ENCODE measurements at places on chromosomes 4 and X.

DNA sequence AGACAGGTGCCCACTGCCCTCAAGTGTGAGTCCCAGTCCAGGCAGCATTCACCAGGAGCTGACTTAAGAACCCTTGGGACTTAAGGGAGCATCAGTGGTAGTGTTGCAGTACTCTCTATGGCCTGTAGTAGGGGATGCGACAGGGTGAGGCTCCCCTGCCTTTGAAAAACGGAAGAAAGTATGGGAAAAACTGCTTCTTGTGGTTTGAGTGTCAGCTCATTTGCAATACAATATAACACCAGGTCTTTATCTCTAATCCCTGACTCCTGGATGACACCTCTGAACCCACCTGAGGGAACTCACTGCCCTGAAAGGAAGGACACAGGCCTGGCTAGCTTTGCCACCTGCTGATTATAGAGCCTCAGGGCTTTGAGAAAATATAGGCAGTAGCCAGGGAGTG lies 176.0 kb downstream of the SMARCA1 start:
- H3K4me1 ChIP-seq: no peaks in the 10 kb centered on the region
- DNase-seq: no peak
- H3K36me3 ChIP-seq: no peaks in the 10 kb centered on the region

- DNase-seq: no peak
- H3K4me1 ChIP-seq: no peaks in the 10 kb centered on the region
- no peak overlapping the region for H3K27ac ChIP-seq
- no peak overlapping the region for H3K4me3 ChIP-seq
- H3K27me3 ChIP-seq: peaks cover 28% of the 10 kb centered on the region
These were observed 103.0 kb downstream of the CPZ start for GRCh38 chr4:8695237-8696219.

DNA sequence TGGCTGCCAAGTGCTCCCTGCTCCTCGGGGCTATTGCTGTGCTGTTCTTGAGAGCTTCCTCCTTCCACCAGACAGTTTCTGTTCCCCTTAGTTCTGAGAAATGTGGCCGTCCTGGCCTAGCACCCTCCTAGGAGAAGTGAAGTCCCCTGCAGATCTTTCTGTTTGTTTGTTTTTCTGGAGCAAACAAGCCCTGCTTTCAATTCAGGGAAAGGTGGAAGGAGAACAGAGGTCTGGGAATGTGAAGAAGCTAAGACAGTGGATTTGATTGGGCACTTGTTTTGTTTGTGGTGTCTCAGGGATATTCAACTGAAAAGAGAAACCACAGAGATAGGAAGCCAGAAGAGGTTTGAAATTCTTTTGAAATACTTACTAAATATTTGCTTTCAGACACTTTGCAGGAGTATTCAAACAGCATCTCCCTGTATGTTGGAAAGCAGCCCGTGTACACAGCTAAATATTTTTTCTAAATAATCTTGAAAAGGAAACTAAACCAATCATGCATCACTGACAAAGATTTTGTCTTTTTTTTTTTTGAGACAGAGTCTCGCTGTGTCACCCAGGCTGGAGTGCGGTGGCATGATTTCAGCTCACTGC lies 36.5 kb upstream of the PPM1K start:
- no peaks in the 10 kb centered on the region for H3K27me3 ChIP-seq
- H3K4me3 ChIP-seq: no peak overlapping the region
- no peaks in the 10 kb centered on the region for H3K4me1 ChIP-seq
- peak overlapping the region; percentile 6 for H3K27ac ChIP-seq
- no peaks in the 10 kb centered on the region for H3K36me3 ChIP-seq

GRCh38 chr4:569958-570667 lies 6.0 kb downstream of the TMEM271 start:
- H3K4me1 ChIP-seq: peaks cover 5% of the 10 kb centered on the region
- H3K27ac ChIP-seq: no peak overlapping the region
- no peaks in the 10 kb centered on the region for H3K36me3 ChIP-seq
- no peak overlapping the region for H3K4me3 ChIP-seq

GRCh38 chr4:80049813-80050534 lies 23.1 kb downstream of the ANTXR2 start:
- H3K4me3 ChIP-seq: no peak overlapping the region
- H3K27ac ChIP-seq: no peak overlapping the region
- H3K4me1 ChIP-seq: peaks cover 10% of the 10 kb centered on the region
- H3K27me3 ChIP-seq: no peaks in the 10 kb centered on the region
- peaks cover 5% of the 10 kb centered on the region for H3K36me3 ChIP-seq

GRCh38 chr4:37780444-37781130 lies 45.9 kb upstream of the PGM2 start:
- no peak overlapping the region for H3K27ac ChIP-seq
- H3K27me3 ChIP-seq: no peaks in the 10 kb centered on the region
- DNase-seq: no peak
- no peaks in the 10 kb centered on the region for H3K36me3 ChIP-seq

- peaks cover 10% of the 10 kb centered on the region for H3K36me3 ChIP-seq
- no peak overlapping the region for H3K4me3 ChIP-seq
- H3K27ac ChIP-seq: no peak overlapping the region
- no peaks in the 10 kb centered on the region for H3K27me3 ChIP-seq
These were observed 50.7 kb downstream of the MRPL1 start for GRCh38 chr4:77913348-77913747.

DNA sequence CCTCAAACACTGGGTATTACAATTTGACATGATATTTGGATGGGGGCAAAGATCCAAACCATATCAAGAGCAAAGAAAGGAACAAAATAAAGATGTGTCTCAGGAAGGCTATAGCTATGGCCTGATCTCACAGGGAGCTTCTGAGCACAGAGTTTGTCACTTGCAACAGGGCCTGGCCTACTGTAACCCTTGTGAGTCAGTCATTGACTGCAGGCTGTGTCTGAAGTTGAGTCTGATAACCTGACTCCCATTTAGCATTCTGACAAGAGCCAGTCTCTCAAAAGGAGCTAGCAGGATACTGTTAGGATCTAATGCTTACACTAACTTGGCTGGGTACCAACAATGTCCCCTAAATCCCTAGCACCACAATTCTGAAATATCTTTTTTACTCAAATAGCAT lies 612.5 kb upstream of the TECRL start:
- no peak overlapping the region for H3K27ac ChIP-seq
- H3K4me3 ChIP-seq: no peak overlapping the region
- H3K36me3 ChIP-seq: no peaks in the 10 kb centered on the region
- no peak for DNase-seq

GRCh38 chrX:121179972-121180371 lies 132.6 kb downstream of the GLUD2 start:
- H3K36me3 ChIP-seq: no peaks in the 10 kb centered on the region
- H3K4me1 ChIP-seq: no peaks in the 10 kb centered on the region
- H3K27me3 ChIP-seq: no peaks in the 10 kb centered on the region
- H3K27ac ChIP-seq: no peak overlapping the region
- DNase-seq: no peak
- no peak overlapping the region for H3K4me3 ChIP-seq

GRCh38 chr4:181503687-181504390 lies 739.4 kb upstream of the TENM3 start:
- peak; percentile 41 for DNase-seq
- no peaks in the 10 kb centered on the region for H3K36me3 ChIP-seq
- no peak overlapping the region for H3K27ac ChIP-seq
- no peak overlapping the region for H3K4me3 ChIP-seq
- no peaks in the 10 kb centered on the region for H3K27me3 ChIP-seq

DNA sequence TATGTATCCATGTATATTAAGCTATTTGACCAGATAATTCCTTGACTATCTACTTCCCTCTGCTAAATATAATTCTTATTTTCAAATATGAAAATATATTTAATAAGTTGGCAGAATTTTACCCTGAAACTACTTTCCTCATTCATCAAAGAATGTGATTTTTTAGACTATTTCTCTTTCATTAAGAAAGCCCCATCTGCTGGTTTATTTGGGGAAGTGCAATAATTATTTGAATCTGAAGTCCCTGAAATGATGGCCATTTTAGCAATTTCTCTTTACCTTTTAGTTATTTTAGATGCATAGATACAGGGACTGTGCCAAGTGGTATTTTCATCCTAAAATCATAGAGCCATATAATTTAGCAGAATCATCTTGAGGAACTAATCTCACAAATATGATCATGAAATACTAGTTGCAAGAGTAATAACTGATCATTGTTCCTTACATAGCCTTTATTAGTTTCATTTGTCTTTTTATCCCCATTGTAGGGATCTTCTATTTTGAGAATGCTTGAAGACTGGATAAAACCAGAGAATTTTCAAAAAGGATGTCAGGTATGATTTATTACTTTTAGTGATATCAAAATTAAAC lies 39.0 kb downstream of the ENPEP start:
- H3K4me1 ChIP-seq: no peaks in the 10 kb centered on the region
- no peaks in the 10 kb centered on the region for H3K36me3 ChIP-seq
- H3K4me3 ChIP-seq: no peak overlapping the region

- no peak for DNase-seq
- H3K4me1 ChIP-seq: no peaks in the 10 kb centered on the region
- H3K27ac ChIP-seq: no peak overlapping the region
- H3K27me3 ChIP-seq: no peaks in the 10 kb centered on the region
These were observed 9.7 kb downstream of the NOP14 start for GRCh38 chr4:2953496-2953895.

- no peaks in the 10 kb centered on the region for H3K27me3 ChIP-seq
- peak overlapping the region; percentile 88 for H3K27ac ChIP-seq
- H3K4me1 ChIP-seq: peaks cover 11% of the 10 kb centered on the region
- no peaks in the 10 kb centered on the region for H3K36me3 ChIP-seq
- peak; percentile 23 for DNase-seq
These were observed 990 bp upstream of the HADH start for GRCh38 chr4:107988763-107989035.

- DNase-seq: no peak
- no peak overlapping the region for H3K27ac ChIP-seq
- H3K4me1 ChIP-seq: peaks cover 18% of the 10 kb centered on the region
- H3K27me3 ChIP-seq: no peaks in the 10 kb centered on the region
- H3K36me3 ChIP-seq: no peaks in the 10 kb centered on the region
- no peak overlapping the region for H3K4me3 ChIP-seq
These were observed 28.2 kb upstream of the SORBS2 start for GRCh38 chr4:185840201-185840600.

DNA sequence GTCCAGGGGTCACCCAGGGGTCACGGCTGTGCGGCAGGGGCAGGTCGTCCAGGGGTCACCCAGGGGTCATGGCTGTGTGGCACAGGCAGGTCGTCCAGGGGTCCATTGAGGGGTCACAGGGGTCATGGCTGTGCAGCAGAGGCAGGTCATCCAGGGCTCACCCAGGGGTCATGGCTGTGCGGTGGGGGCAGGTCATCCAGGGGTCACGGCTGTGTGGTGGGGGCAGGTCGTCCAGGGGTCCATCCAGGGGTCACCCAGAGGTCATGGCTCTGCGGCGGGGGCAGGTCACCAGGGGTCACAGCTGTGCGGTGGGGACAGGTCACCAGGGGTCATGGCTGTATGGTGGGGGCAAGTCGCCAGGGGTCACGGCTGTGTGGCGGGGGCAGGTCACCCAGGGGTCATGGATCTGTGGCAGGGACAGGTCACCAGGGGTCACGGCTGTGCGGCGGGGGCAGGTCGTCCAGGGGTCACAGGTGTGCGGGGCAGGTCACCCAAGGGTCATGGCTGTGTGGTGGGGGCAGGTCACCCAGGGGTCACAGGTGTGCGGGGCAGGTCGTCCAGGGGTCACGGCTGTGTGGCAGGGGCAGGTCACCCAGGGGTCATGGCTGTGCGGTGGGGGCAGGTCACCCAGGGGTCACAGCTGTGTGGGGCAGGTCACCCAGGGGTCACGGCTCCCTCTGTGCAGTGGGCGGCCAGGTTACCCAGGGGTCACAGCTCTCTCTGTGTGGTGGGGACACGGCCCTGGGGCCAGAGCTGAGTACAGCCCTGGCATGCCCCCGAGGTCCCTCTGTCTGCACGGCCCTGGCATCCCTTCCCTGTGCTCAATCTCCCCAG lies 16.0 kb downstream of the ATP5ME start:
- no peaks in the 10 kb centered on the region for H3K36me3 ChIP-seq
- no peak overlapping the region for H3K27ac ChIP-seq
- H3K4me3 ChIP-seq: no peak overlapping the region
- H3K27me3 ChIP-seq: peaks cover 24% of the 10 kb centered on the region
- DNase-seq: peak; percentile 26
- no peaks in the 10 kb centered on the region for H3K4me1 ChIP-seq

GRCh38 chr4:5218376-5219069 lies 167.2 kb downstream of the STK32B start:
- no peaks in the 10 kb centered on the region for H3K27me3 ChIP-seq
- no peak overlapping the region for H3K27ac ChIP-seq
- DNase-seq: no peak
- no peaks in the 10 kb centered on the region for H3K36me3 ChIP-seq
- H3K4me1 ChIP-seq: no peaks in the 10 kb centered on the region

DNA sequence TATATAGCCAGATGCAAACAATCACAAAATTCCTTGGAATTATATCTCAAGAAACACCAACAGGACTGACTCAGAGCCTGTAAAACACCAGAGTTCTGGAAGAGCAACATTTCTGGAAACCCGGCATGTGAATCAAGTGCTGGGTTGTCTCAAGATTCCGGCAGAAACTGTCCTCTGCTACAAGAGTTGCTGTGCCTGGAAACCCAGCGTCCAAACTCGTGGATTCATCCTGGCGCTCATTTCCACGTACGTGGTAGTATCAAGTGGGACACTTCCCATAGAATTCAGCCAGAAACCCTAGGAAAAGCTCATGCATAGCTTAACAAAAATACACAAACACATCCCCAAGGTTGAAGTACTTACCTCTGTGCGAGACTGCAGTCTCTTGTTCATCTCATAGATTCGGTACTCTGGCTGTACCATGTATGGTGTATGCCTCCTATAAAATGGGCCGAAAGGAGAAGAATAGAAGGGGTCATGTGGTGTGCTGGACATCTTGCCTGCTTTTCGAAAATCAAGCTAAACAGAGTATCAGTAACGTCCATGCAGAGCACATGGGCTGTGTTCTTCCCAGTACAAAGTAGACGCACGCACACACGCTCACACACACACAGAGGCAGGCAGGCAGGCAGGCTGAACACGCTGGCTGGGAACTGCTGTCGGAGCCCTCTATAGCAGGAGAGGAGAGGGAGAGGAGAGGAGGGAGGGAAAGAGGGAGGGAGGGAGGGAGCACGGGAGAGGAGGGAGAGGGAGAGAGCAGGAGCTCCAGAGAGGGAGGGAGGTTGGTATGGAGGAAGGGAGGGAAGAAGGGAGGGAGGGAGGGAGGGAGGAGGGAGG lies at the start of gene LDB2:
TSS of gene LDB2 (minus strand) at position 655 of the 837 bp plus-strand sequence.
- H3K27me3 ChIP-seq: no peaks in the 10 kb centered on the region
- DNase-seq: peak; percentile 92
- H3K4me3 ChIP-seq: peak within 1 kb of the TSS; percentile 74
- H3K27ac ChIP-seq: peak within 1 kb of the TSS; percentile 66

DNA sequence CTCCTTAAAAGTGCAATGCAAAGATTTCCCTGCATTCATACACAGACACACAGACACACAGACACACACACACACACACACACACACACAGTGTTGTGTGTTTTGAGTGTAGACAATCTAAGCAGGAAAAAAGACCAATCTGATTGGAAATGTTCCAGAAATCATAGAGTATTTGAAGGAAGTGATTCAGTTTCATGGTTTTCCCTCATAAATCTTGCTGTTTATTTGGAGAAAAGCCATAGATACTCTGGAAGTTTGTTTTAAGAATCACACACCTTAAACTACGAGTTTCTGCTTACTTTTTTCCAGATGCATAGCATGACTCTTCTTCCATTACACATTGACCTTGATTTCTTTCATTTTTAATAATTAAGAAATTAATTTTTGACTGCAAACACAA lies 298.5 kb upstream of the BMP3 start:
- DNase-seq: no peak
- H3K27me3 ChIP-seq: no peaks in the 10 kb centered on the region
- no peak overlapping the region for H3K27ac ChIP-seq

Data from lung (tissue), 17 donors.